ENCODE measurements at places on chromosomes 16 and 17.

GRCh38 chr16:66457888-66458287 is 30.8 kb downstream of the BEAN1 start:
- no peak for DNase-seq

- no peak for DNase-seq
Measured at GRCh38 chr17:49106321-49107210, 26.0 kb upstream of the B4GALNT2 start.

- DNase-seq: no peak
Measured at GRCh38 chr16:20960899-20961298, 60.3 kb downstream of the LYRM1 start.

GRCh38 chr16:30914830-30915229 is 8.5 kb upstream of the FBXL19 start:
- DNase-seq: no peak

GRCh38 chr17:29620271-29620670 is 2.4 kb downstream of the CORO6 start:
- DNase-seq: no peak

- peak; percentile 16 for DNase-seq
Measured at GRCh38 chr17:10754109-10754508, 24.3 kb upstream of the TMEM220 start.

DNA sequence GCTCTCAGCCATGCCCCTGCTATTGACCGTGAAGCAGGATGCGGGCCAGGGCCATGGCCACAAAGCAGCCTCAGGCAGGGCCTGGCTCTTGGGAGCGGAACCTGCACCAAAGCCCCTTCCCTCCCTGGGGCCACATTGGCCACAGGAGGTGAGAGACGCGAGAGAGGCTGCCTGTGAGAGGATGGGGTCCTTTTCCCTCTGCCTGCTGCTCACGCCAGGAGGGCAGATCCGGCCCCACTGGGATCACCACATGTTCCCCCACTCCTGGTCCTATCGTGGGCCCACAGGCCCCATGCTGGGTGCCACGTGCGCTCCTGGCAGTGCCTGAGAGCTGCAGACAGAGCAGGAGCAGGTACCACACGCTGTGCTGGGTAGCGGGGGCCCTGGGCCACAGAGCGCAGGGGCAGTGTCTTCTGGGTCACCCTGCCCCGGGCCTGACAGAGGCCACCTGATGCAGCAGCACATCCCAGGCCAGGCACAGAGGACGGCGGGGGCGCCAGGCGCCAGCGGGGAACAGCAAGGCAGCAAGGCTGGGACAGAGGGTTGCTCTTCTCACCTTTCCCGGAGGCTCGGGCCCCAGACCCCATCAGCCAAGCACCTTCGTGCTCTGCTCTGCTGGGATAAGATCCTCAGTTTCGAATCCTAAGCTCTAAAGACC is 9.2 kb upstream of the NUDT16L1 start:
- DNase-seq: no peak

- DNase-seq: no peak
Measured at GRCh38 chr17:81400154-81400977, 5.1 kb downstream of the BAHCC1 start.

DNA sequence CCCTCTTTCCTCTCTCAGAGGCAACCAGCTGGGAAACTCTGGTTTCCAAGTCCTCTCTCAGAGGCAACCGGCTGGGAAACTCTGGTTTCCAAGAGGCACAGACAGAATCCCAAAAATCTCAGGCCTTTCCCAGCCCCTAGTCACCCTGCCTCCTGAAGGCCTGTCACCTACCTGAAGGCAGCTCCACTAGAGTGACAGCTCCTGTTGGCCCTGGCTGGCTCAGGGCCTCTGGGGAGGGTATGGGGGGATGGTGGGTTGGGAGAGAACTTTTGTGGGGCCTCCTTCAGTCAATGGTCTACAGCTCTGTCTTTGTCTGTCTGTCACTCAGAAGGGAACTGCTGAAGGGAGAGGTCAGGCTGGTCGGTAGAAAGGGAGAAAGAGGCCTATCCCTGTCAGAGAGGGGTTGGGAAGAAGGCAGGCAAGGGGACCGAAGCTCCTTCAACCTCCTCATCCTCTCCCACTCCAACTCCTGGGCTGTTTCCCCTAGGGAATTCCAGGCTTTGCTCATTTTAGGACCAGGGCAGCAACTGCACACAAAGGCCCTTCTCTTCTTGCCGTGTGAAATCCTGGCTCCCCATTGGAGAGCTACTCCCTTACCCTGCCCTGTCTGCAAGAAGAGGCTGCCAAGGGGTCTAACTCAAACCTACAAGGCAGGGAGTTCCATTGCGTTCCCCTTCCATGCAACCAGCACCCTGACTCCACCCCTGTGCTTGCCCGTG is 23.6 kb downstream of the COPZ2 start:
- no peak for DNase-seq
